Inflammatory macrophage treated with lipopolysaccharide for 4 hours (primary cell): ENCODE measurements at places on chromosomes 2 and 18.

DNA sequence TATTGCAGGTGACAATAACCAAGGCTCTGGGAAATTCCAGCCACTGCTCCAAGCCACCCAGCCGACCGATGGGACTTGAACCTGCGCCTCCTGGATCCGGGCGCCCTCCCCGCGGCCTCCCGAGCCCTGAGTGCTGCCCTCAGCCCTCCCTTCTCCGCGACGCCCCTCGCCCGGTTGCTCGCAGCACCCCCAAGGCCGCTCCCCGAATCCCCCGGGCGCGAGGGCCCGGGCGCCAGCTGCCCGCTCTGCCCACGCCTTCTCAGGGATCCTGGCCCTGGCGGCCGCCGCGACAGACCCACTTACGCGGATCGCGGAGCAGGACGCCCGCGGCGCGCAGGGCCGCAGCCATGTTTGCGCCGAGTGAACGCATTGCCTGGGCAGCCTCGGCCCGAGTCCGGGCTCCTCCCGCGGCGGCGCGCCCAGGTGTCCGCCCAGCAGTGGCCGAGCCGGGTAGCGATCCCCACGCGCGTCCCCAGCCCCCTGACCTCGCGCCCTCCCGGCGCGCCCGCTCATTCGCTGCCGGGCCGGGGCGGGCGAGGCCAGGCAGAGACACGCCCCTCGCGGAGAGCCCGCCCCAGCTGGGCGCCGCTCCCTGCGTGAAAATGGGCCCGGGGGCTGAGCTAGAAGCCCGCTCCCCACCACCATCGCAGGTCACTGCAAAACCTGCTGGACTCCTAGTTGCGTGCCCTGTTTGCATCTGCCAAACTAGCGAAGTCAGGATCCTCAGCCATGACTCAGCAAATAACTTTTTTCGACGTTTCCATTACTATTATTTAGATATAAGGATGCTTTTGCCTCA is at the start of gene FECH:
TSS of gene FECH (minus strand) at position 452 of the 799 bp plus-strand sequence. CDS start at position 370, 82 bp downstream.
- DNase-seq: peak; percentile 72

DNA sequence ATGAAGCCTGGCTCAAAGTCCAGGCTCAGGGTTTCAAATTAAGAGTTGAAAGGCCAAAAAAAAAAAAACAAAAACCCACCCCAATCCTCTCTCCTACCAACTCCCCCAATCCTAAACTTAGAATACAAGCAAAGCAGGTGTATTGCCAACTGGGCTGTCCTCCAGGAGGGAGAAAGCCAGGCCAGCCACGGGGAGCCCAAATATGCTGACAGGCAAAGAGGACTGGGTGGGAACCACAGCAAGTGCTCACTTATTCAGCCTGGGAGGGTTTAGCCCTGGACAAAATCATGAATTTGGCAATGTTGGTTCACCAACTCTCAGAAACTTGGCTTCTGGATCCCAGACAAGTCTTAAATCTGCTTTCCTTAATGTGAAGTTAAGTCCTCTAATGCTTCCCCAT is 36.5 kb downstream of the GKN2 start:
- no peak for DNase-seq

GRCh38 chr2:21183306-21183705 is 59.5 kb downstream of the TDRD15 start:
- DNase-seq: no peak

DNA sequence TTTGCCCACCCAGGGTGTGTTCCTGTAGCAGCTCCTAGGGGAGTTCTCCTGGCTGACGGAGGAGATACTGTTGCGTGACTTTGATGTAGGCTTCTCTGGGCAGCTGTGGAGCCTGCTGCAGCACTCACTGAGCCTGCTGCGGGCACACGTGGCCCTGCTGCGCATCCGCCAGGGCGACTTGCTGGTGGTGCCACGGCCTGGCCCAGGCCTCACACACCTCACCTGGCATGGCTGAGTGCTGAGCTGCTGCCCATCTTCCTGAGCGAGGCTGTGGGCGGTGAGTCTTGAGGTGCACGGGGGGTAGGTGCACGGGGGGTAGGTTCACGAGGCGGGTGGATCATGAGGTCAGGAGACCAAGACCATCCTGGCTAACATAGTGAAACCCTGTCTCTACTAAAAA is 191.7 kb downstream of the ANKRD36C start:
- no peak for DNase-seq

- no peak for DNase-seq
Measured at GRCh38 chr2:144477957-144478311, 42.0 kb downstream of the ZEB2 start.

GRCh38 chr2:156037482-156037881 is 295.0 kb downstream of the NR4A2 start:
- DNase-seq: no peak
